ENCODE measurements at places on chromosomes 5 and 9.
A peak's percentile ranks its signal among the peaks of the same experiment; 100 is the strongest.

DNA sequence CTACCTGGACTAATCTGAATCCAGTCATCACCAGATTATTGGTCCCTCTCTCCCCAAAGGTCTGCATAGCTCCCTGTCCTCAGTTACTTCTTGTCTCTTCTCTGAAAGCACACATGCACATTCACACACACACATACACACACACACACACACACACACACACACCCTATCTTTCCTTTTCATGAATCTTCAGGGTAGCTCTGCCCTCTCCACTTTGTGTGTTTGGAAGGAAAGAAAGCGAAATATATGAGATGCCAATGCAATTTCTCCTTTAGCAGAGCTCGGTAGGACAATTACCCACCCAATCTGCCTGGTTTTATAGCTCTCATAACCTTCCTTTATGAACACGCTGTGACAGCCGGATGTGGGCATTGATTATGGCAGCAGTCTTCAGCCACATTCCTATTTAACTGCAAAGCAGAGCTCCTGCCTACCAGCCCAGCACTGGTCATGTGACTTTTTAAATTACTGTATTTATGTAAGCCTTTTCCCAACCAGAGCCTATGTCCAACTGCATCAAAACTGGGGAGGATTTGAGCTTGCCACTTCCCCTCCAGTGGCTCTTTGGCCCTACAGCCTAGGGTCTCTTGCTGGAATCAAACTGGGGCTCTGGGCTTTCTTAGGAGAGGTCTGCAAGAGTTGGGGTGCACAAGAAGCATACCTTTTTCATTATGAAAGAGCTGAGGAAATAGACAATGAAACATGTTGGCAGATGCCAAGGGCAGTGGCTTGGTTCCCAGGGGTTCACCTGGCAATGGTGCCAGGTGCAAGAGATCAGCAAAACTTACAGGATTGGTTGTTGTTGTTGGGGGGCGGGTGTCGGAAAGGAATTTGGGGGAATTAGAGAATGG is 20.8 kb upstream of the MATR3 start:
- DNase-seq = no peak

- no peak for DNase-seq
Measured at GRCh38 chr9:1939926-1940368, 75.2 kb upstream of the SMARCA2 start.

GRCh38 chr5:137091472-137091871 is 407.7 kb downstream of the SPOCK1 start:
- DNase-seq = no peak

DNA sequence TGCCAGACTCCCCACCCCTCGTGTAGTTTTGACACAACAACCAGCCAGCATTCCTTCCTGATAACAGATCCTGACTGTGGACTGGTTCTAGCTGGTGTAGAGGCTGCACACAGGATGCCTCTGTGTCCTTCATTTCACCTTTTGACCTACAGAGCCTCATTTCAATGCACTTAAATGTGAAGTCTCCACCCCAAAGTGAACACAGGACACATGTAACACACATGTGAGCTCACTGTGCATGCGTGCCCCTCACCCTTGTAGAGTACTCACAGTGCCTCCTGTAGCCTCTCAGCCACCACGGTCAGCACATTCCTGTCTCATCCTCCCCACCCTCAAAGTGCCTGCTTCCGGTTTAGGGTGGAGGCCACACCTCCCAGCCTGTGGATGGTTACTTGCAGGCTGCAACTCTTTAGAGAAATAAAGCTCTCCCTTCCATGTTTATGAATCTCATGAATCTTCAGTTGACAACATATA is 11.6 kb upstream of the NKD2 start:
- no peak for DNase-seq

DNA sequence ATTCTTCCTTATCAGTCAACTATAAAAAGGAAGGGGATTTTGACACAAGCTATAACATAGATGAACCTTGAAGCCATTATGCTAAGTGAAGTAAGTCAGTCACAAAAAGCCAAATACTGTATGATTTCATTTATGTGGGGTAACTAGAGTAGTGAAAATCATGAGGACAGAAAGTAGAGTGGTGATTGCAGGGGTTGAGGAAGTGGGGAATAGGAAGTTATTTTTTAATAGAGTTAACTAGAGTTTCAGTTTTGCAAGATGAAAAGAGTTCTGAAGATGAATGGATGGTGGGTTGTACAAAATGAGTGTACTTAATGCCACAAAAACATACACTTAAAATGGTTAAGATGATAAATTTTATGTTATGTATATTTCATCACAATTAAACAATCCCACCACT is 65.4 kb upstream of the FAM174A start:
- no peak for DNase-seq

GRCh38 chr9:37710046-37710445 is 43.6 kb upstream of the TRMT10B start:
- DNase-seq = no peak

- no peak for DNase-seq
Measured at GRCh38 chr9:21141427-21141882, at the start of gene IFNW1. Gene IFNW1 (minus strand): TSS chr9:21141832. CDS start chr9:21141570, 262 bp downstream.

DNA sequence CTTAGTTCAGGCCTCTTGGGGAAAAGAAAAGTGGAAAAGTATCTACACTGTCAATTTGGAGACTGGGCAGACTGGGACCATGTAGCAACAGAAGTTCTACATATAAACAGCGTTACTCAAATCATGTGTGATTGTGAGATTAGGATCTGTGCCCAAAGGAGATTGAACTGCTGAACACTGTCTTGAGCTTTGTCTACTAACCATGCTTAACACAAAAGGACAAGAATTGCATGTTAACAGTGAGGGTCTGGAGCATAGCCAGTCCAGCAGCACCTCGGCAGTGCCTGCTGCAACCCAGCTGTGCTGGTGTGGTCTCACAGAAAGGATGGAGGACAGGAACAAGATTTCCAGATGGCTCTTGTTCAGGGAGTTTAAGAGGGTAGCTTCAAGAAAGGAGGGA is 5.7 kb downstream of the PAM start:
- peak; percentile 6 for DNase-seq

- no peak for DNase-seq
Measured at GRCh38 chr5:33721491-33722200, 170.1 kb downstream of the ADAMTS12 start.

GRCh38 chr5:106521701-106522100 is 1149.0 kb downstream of the EFNA5 start:
- no peak for DNase-seq

DNA sequence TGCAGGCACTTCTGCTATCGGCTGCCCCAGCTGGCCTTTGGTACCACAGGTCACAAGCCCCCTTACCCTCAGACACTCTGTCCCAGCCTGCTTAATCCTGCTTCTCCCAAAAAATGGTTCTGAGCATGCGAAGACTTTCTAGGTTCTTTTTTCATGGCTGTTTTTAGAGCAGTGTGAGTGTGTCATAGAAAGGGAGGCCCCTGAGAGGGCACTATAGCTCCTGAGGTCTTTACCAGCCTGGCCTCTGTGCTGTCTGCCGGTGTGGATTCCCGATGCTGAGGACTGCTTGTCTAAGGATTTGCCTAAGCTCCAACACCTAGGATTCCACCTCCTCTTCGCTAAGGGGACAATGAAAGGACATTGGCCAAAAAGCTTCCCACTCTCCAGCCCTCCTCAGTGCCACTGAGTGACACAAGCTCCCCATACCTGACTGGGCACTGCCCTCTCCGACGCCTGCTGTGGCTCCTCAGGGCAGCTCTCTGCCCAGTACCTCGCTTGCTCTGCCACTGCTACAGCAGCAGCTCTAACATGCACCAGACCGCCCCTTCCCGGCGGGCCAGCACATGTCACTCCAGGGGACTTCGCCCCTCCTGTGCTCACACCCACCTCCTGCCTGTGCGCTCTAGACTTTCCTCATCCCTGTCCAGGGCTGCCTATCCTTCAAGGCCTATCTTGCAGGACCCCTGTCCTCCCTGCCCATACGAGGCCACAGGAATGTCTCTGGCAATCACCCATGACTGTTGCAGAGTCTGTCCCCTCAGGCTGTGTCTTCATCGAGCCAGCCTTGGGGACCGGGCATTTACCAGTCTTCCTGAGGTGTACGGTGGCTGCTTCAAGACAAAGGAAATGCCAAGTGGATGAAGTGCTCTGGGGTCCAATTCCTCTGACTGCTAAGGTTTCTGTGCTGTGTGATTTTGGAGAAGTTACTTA is 21.0 kb downstream of the MACROH2A1 start:
- DNase-seq = no peak

DNA sequence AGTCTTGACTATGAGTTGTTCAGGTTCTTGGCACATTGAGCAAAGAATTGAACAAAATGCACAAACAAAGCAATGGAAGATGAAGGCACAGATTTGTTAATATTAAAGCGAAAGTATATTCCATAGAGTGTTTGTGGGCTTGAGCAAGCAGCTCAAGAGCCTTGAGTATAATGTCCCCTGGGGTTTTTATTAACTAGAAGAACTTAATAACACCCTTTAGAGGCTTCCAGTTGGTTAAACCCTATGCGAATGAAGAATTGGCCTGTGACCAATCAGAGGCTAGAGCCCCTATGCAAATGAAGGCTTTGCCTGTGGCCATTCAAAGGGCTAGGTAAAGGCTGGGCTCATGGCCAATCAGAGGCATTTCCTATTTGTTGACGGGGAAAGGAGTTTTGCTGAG is 135.3 kb upstream of the IL12B start:
- DNase-seq = no peak

DNA sequence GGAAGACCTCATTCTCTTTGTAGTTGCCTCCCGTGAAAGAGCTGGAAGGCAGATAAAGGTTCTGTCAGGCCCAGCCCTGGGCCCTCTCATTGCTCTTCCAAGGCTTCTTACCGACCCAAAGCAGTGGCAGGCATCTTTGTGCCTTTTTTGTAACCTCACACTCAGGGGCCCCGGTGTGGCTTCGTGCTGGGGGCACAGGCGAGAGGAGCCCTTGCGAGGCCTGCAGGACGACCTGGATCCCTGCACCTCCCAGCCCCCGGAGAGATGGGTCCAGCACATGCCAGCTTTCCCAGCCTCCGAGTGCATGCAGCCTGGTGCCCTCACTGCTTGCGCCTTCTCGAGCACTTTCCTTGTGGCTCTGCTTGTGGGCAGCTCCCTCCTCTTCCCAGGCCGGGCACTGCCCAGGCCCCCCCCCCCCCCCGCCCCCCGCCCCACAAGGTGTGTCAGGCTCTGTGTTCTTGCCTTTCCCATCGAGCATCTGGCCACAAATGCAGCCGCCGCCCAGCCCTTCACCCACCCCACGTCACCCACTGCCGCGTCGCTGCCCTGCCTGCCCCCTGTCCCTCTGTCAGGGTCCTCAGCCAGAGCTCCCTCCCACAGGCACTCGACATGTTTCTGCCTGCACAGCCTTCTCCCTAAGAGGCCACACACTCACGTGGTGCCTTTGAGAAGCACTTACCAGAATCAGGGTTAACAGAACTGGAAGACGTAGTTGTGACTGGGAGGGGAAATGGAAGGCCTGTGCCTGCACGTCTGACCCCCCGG is 63.7 kb upstream of the CACNA1B start:
- no peak for DNase-seq

DNA sequence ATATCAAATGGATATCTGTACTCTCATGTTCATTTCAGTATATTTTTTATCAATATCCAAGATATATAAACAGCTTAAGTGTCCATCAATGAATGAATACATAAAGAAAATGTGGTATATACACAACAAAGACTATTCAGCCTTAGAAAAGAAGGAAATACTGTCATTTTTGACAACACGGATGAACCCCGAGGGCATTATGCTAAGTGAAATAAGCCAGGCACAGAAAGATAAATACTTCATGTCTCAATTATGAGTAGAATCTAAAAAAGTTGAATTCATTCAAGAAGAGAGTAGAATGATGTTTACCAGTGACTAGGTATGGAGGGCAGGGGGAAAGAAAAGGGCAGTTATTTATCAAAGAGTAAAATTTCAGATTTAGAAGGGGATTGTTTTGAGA is 949.8 kb upstream of the TYRP1 start:
- no peak for DNase-seq

GRCh38 chr9:123073991-123074422 is 40.5 kb downstream of the GPR21 start:
- no peak for DNase-seq

- DNase-seq = no peak
Measured at GRCh38 chr9:966870-967269, 9.6 kb upstream of the DMRT3 start.

DNA sequence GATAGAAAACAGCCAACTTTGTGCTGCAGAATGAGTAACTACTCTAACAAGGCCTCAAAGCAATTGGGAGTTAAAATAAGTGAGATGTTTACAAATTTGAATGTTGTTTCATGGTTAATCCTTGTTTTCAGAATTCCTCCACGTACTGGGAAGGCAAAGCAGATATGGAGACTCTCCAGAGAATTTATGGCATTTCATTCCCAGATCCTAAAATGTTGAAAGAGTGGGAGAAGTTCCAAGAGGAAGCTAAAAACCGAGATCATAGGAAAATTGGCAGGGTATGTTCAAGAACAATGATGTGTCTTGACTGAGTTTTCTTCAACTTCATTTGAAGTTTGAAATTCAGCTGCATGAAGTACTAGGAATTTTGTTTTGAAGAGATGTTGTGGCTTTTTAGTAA is 16.4 kb downstream of the TARS1 start:
- no peak for DNase-seq

- DNase-seq = peak; percentile 41
Measured at GRCh38 chr9:93183663-93184431, at the start of gene WNK2. Gene WNK2 (plus strand): TSS chr9:93184139. CDS start chr9:93184930, 791 bp downstream.

- DNase-seq = no peak
Measured at GRCh38 chr5:107812570-107813141, 141.9 kb upstream of the EFNA5 start.

DNA sequence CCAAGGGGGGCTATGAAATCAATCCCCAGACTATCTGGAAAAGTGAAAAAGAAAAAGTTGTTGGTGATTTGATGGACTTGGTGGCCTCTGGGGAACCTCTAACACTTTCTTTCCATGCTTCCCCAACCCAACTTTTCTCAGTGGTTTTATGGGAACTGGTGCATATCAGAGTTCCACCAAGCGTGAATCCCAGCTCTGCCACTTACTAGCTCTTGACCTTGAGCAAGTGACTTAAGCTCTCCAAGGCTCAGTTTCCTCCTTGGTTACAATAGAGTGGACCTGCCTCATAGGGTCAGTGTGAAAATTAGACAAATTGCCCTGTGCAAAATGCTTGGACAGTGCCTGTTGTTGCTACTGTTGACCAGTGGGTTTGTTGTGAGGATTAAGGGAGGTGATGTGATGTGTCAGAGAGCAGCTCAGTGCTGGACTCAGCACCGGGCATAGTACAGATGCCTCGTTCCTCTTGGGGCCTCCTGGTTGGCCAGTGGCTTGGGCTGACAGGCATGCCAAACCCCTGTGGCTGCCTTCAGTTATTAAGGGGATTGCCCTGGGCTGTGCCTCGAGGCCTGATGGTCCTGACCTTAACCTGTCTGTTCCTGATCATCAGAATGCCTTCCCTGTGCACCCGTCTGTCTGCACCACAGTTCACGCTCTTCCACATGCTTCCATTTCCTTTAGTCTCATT is 49.3 kb downstream of the COL15A1 start:
- no peak for DNase-seq

Data from NCI-H1092 (cell line).